Hematopoietic multipotent progenitor cell treated with erythropoietin and hydrocortisone succinate and interleukin-3 and kit ligand, for 6 days (in vitro differentiated cells): ENCODE measurements at places on chromosomes 3 and 15.

GRCh38 chr3:146834917-146835316, 229.8 kb upstream of the PLSCR5 start:
- no peak for DNase-seq

DNA sequence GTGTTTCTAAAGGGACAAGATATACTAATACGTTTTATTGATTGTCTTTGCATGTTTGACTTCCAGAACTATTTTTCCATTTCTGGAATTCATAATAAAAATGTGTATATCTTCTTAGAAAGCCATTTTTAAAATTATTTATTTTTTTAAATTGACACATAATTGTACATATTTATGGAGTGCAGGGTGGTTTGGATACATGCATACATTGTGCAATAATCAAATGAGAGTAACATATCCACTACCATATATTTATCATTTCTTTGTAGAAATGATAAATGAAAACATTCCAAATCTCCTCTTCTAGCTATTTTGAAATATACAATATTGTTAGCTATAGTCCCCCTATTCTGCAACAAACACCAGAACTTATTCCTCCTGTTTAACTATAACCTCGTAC, 156.5 kb upstream of the ABI3BP start:
- no peak for DNase-seq

GRCh38 chr15:77650265-77650664, 17.6 kb upstream of the LINGO1 start:
- peak; percentile 66 for DNase-seq

DNA sequence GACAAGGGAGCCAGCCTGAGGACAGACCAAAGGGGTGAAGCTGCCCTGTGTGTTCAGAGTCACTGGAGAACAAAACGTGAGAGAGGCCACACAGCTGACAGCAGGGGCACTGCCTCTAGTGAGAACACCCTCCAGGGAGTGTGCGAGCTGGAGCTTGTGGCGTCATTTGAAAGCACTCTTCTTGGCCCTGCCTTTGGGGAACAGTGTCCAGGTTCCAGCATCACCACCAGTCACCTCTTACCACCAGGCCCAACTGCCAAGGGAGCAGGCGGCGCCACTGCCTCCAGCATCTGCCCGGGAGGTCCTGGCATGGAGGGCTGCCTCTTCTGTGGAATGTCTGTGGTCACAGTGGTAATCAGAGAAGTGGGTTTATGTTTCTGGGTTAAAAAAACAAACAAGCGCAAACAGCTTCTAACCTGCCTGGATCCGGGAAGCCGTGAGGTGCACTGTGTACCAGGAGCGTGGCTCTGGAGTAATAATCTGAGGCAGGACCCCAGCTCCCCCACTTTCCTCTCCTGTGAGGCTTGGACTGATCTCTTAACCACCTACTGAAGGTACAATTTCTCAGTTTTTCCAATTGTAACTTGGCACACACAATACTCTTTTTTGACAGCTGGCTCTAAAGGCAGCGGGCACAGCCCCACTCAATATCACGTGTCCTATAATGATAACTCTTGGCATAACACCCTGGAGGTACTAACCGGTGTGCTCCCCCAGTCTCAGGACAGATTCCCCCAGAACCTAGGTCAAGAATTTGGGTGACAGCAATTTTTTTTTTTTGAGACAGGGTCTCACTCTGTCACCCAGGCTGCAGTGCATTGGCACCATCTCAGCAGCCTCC, 32.2 kb upstream of the CDCP1 start:
- no peak for DNase-seq

- DNase-seq = peak; percentile 81
Observed at GRCh38 chr3:125125821-125126245, 70.0 kb upstream of the HEG1 start.

DNA sequence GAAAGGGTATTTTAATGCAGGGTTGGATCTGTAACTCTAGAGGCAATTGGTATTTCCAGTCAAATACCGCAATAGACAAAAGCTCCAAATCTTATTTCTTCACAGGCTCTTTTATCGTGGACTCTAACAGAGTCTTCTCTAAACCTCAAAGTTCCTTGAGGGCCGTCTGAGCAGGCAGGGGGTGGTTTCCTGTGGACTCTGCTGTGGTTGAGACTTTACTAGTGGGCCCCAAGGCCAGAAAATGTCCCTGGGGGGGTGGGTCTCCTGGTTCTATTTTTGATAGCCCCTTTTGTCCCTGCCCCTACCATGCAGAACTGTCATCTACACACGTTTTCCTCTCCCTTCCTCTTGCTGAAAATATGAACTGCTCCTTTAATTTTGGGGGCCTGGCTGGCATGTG, 80.1 kb downstream of the ASB7 start:
- DNase-seq = no peak

DNA sequence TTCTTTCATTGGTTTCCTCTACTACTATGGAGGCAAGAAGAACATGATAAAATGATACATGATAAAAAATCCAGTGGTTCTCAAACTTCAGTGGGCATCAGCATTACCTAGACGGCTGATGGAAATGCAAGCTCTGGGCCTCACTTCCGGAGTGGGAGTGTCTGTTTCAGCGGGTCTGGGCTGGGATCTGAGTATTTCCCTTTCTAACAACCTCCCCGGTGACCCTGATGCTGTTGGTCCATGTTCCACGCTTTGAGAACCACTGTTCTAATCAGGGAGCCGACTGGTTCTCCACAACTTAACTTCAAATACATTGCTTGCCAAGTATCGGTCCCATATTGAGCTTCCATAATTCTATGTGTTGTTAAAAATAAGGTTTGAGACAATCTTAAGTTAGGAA, 712.3 kb upstream of the LMCD1 start:
- DNase-seq = no peak

- DNase-seq = no peak
Observed at GRCh38 chr3:69566275-69566674, 173.0 kb upstream of the MITF start.

DNA sequence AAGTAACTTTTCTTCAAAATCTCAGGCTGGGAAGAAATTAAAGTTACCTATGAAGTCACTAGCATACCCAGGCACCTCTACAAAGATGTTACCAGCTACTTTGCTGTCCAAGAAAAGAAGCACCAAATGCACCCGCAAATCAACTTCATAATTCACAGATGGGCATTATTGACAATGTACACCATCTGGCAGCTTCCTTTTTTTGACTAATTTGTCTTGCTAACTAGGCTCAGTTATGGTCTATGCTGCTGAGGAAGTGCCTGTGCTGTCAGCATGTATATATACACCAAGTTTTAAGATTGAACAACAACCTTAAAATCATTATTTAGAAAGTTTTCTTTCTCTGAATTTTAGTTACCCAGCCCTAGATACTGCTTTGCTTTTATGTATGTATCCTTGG, 93.8 kb downstream of the NSUN3 start:
- DNase-seq = peak; percentile 11
